ENCODE measurements at places on chromosomes 1 and 21.

DNA sequence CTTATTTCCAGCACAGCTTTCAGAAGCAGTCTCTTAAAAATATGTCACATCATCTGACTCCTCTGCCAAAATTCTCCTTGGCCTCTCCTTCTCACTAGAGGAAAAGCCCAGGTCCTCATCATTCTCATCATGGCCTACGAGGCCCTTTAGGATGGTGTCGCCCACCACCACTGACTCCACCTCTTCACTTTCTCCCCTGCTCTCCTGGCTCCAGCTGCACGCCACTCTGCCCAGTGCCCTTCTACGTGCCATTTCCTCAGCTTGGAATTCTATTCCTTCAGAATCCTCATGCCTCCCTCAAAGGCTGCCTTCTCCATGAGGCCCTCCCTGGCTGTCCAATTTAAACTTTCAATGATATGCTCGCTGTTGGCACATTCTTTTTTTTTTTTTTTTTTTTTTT, 25.3 kb upstream of the BTG2 start:
- DNase-seq, result peak; percentile 1

DNA sequence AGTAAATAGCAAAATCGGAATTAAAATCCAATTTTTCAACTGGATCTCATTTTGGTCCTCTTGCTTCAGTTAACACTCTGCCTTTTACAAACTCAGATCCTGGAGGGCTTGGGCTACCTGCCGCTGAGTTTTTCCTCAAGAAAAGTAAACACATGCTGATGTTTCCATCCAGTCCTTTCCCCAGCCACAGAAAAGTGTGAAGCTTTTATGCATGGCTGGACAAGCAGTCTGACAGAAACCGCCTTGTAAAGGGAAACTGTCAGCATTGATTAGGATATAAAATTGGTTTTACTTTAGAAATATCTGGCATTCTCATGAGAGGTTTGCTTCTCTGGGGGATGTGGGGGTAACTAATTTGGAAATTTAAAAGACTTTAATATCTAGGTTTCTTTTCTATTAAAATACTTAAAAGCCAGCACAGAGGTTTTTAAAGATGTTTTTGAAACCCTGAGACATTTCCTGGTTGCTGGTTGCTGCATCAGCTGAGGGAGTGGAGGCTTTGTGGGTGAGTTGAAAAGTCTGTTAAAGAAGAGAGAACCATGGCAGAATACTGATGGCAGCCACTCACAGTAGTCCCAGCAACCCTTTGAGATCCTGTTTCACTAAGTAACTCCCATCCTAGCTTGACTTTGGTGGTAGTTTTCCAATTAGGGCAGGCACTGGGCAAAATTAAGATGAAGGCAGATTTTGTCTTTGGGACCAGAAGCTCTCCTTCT, 238.3 kb downstream of the PAPPA2 start:
- DNase-seq, result no peak

- DNase-seq, result peak; percentile 75
Observed at GRCh38 chr1:62082456-62083363, 111.9 kb upstream of the L1TD1 start.

- DNase-seq, result peak; percentile 23
Observed at GRCh38 chr1:67194209-67194863, 28.1 kb downstream of the IL23R start.

GRCh38 chr1:236728752-236729151, 42.5 kb downstream of the ACTN2 start:
- DNase-seq, result no peak

DNA sequence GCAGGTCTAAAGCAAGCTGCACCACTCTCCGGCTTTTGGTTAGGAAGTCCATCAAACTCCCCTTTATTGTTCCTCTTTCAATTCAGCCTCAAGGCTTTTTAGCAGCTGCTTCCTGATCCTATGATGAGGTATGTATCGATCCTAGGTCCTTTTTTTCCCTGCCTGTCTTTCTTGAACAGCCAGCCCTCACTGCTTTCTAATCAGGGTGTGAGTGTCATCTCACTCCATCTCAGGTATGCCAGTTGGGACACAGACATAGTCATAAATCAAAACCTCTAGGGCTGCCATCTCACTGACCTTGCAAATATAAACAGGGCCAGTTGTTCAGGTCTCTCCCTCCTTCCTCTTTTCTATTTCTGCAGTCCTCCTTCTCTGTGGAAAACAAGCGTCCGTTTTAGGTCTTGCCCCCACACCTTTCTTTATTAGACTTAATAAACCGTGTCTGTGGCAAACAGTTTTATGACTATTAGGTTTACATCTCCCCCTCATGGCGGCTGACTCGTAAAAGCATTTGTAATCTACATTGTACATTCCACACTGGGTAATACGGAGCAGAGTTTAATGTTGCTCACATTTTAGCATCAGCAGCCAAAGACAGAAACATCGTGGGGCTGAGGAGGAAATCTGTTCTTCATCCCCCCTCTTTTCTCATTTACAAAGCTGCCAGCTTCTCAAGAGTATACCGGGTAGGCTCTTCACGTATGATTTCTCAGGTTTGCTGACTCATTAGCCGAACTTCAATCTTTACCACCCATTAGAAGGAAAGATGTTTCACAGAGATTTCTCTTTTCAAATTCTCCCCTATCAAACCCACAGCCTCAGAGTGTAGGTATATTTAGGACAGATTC, 11.6 kb downstream of the STYXL2 start:
- DNase-seq, result no peak

GRCh38 chr1:50750021-50750619, 209.9 kb downstream of the FAF1 start:
- peak; percentile 54 for DNase-seq

GRCh38 chr1:192552760-192553191, 22.8 kb upstream of the RGS1 start:
- peak; percentile 39 for DNase-seq

Measured in hematopoietic multipotent progenitor cell treated with erythropoietin and hydrocortisone succinate and interleukin-3 and kit ligand, for 6 days (in vitro differentiated cells).